ENCODE measurements at places on chromosomes 7 and 10.

DNA sequence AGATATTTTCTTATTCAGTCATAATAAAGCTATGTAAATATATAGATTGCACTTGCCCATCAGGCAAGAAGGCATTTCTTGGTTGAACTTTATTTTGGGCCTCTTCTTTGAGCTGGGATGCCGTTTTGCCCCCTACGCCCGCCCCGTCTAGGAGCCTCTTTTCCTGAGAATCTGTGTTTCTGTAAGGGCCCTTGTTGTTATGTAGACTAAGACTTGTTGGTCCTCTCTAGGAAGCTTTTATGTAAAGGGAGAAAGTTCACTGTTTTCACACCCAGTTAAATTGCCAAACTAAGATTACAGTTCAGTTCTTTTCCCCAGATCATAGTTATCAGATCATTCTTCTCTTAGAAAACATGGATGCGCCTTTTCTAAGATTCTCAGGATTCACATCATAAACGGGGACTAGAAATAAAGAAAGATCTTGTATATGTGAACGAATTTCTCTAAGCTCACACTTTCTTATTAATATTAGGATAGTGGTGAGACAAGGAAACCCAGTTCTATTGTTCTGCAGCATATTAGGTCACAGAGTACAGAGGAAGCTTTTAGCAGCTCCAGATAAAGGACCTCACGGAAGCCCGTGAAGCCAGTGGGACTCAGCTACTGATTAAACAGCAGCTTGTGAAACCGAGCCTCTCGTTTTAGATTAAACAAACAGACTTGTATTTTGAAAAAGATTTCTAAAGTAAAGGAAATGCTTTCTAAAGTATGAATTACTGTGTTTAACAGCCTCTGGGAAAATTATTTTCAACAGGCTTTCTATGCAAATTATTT is 3.8 kb downstream of the LMTK2 start:
- no peak for DNase-seq

GRCh38 chr10:1034758-1035157 is 9.1 kb upstream of the IDI2 start:
- no peak for DNase-seq

DNA sequence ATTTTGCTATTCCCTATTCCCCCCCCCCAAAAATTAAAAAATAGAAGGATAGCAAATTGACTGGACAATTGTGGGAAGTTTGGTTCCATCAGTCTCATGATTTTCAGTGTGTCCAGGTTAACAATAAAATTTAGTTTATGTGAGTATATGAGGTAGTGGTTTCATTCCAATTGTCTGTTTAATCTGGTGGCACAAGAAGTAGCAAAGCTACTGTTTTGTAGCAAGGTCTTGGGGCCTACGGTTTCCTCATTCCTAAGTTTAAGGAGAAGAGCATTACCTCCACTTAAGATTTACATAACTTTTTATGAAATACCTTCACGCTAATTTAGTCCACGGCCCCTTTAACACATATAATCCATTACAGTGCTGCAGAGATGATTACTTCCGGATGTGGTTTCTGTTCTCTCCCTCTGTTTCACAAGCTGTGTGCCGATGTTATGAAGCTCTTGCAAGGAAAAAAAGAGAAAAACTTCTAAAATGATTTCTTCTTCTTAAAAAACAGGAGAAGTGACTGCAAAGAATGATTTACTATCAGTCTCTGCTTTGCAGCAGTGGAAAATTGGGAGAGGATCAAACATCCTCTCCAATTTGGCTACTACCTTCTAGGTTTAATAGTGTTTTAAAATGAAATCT is 32.7 kb upstream of the NPVF start:
- DNase-seq: no peak

DNA sequence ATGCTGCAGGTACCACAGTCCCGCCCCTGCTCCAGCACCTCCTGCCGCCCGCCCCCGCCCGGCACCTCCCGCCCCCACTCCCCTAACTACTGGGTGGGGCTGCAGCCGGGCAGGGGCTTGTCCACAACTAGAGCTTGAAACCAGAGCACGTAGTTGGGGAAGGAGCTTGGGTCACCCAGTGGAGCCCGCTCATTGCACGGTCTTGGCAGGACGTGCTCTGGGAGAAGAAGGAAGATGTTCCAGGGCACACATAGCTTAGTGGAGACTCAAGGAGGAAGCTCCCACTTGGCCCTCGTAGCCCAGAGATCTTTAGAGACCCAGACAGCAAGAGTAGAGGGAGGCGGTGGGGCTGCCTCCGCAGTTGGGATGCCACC is 692 bp downstream of the IGFBP1 start:
- no peak for DNase-seq

GRCh38 chr10:119461923-119462322 is 80.6 kb downstream of the RGS10 start:
- DNase-seq: no peak

- peak; percentile 35 for DNase-seq
Observed at GRCh38 chr10:5890452-5890915, 441 bp downstream of the FBH1 start.

DNA sequence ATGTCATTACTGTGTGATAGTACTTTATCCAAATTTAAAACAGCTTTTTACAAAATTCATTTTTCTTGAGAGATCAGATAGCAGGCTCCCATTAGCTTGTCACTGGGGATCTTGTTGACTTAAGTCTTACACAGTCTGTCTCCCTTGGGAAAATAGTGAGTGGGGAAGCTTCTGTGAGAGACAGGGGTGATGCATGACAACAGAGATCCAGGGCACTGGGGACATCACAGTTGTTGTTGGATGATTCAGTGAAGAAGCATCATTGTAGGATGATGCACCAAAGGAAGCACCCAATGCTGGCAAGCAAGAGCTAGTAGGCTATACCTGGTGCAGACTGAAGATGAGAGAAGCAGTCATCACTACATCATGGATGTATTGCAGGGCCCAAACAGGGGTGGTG is 284.7 kb downstream of the HDAC9 start:
- no peak for DNase-seq

- no peak for DNase-seq
Observed at GRCh38 chr10:70772627-70773026, 12.6 kb downstream of the TBATA start.

DNA sequence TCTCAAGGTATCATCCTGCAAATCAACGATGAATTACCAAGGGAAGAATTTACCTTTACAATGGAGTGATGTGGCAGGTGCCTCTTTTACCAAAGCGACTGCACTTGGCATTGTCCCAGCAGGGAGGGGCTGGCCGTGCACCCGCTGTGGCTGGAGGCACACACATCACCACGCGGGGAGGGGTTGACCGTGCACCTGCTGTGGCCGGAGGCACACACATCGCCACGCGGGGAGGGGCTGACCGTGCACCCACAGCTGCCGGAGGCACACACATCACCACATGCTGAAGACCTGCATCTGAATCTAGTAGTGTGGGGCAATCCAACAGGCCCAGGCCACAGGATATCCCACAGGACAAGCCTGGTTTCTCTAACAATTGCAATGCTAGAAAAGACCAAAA is 493.5 kb downstream of the DNAJB6 start:
- DNase-seq: no peak

- no peak for DNase-seq
Observed at GRCh38 chr7:49488573-49488972, 284.9 kb upstream of the VWC2 start.

DNA sequence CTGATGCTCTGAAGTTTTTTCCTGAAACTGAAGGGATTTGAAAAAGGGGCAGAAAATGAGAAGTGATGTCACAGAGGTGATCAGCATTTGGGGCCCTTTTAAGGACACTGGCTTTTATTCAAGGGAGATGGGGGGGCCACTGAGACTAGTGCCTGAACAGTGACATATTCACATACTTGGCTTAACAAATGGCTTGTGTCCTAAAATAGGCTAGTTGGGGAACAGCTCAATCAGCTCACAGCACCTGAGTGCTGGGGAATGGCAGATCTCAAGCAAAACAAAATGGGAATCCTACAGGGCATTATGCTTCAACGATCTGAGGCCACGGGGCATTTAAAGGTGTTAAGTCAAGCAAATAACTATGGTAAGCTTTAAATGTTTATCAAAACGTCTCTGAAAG is 90.1 kb downstream of the UBE2H start:
- DNase-seq: no peak

- no peak for DNase-seq
Observed at GRCh38 chr7:3493499-3493898, 192.4 kb downstream of the SDK1 start.

GRCh38 chr10:83289373-83289772 is 849.9 kb upstream of the GHITM start:
- no peak for DNase-seq

DNA sequence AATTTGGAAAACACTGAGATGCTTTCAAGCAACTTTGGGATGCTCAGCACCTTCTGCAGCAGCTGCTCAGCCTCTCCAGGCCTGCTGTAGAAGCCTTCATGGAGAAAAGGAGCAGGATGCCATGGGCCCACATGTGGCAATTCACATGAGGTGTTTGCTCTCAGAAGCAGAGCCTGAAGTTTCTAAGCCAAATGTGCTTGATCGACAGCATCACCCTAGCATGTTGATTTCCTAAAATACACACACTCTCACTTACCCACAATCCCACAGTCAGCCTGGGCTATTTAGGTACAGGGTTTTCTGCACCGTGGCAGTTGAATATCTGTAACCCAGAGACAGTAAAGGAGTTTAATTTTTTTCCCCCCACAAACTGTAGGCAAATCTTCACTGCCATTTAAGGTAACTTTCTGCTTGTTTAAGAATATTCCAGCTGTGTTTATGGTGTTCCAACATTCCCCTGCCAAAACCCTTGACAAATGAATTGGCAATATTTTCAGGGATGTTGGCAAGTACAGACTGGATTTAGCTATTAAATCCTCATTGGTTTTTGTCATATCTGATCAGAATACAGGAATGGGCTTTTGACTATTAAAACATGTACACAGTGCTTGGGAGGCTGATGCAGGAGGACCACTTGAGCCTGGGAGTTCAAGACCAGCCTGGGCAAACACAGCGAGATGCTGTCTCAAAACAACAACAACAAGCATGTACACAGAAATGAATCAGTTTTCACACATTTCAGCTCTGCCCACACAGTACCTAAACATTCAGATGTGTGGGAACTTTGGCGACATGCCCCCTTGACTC is 244.2 kb downstream of the CELF2 start:
- DNase-seq: no peak

GRCh38 chr10:78454123-78454645 is 420.5 kb downstream of the RPS24 start:
- DNase-seq: no peak

DNA sequence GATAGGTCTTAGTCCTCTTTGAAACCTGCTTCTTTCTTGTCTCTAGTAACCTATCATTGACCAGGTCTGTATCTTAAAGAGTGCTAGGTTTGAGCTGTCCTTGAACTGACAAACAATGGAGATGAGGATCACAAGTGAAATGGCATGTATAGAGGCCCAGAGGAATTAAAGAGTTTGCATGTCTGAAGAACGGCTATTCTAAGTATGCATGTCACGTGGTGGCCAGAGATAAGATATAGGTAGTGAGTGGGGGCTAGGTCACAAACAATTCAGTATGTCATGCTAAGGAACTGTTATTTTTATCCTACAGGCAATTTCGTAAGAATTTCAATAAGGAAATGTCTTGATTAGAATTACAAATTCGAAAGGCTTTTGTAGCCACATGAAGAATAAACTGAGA is 95.3 kb downstream of the SUGCT start:
- DNase-seq: no peak

DNA sequence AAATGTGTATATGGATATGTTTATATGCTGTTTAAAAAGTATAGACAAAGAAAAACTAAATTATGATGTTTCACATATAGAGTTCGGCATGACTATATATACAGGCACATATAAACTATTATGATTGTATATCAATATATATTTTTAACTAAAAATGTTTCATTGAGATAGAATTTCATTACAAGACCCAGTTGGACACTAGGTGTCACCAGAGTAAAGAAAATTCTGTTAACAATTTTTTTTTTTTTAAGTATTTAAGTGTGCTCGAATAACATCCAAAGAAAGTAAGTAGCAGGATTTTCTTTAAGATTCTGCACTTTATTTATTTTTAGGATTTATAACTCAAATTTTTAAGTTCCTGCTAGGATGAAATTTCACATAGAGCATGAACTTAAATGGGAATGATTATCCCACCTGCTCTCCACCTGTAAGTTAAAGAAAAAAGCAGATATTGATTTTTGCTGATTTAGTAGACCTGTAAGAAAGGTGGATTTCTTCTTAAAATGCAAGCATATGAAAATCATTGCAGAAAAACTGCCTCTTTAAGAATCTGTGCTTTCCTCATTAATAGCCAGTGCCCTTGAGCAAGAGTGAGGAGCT is 961.5 kb downstream of the PCDH15 start:
- DNase-seq: no peak

- no peak for DNase-seq
Observed at GRCh38 chr7:7736671-7737070, 18.3 kb upstream of the RPA3 start.

DNA sequence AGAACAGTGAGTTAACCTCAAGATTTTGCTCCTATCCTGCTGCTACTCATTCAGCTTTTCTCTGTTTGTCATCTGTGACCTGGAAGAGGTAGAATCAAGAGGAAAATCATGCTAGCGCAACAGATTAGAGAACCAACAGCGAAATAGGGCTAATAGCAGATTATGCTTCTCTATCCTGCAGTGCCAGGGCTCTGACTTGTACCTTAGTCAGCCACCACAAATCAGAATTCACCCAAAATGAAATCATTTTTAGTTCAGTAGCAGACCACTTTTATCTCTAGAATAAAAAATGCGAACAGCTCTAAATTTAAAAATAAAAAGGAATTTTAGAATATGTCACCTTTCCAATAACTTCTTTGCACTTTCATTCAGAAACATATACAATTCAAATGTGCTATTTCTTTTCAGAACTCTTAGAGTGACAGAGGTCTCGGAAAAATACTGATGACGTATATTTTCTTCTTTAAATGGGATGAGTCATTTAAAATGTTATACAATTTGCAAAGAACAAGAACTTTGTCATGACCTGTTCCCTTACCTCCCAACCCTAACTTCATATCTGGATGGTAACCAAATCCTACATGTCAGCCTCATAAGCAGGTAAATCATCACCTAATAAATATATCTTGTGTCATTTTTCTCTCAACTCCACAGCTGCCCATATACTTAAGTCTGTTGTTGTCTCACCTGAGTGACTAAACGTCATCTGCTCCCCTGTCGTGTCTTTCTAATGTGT is 896.4 kb downstream of the PCDH15 start:
- DNase-seq: no peak

DNA sequence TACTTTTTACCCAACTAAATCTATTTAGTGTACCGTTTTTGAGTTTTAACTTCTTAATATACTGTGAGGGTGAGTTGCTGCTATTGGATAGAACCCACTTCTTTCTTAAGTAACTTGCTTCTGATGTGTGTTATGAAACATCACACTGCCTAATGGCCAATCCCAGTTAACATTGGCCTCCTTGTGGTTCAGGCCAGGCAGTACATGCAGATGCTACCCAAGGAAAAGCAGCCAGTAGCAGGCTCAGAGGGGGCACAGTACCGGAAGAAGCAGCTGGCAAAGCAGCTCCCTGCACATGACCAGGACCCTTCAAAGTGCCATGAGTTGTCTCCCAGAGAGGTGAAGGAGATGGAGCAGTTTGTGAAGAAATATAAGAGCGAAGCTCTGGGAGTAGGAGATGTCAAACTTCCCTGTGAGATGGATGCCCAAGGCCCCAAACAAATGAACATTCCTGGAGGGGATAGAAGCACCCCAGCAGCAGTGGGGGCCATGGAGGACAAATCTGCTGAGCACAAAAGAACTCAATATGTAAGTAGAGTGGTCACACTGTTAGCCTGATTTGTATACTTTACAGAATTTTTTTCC is 39.7 kb downstream of the TES start:
- DNase-seq: no peak
